ENCODE measurements at places on chromosomes 3 and 15. TPM values are rescaled to one million over a fixed set of nuclear protein-coding genes. Genes with fewer than 3 reads are reported as not detected.

- H3K27ac ChIP-seq = peak overlapping the region; percentile 31
- H3K4me3 ChIP-seq = no peak overlapping the region
- H3K36me3 ChIP-seq = no peaks in the 10 kb centered on the region
- peaks cover 32% of the 10 kb centered on the region for H3K4me1 ChIP-seq
- no peaks in the 10 kb centered on the region for H3K27me3 ChIP-seq
- no peak for DNase-seq
Observed at GRCh38 chr3:127747066-127747465, 74.3 kb downstream of the ABTB1 start.

GRCh38 chr15:101795455-101795854 lies 7.9 kb upstream of the OR4F6 start:
- H3K36me3 ChIP-seq = no peaks in the 10 kb centered on the region
- DNase-seq = no peak
- no peak overlapping the region for H3K27ac ChIP-seq
- no peaks in the 10 kb centered on the region for H3K4me1 ChIP-seq
- H3K4me3 ChIP-seq = no peak overlapping the region
- H3K27me3 ChIP-seq = no peaks in the 10 kb centered on the region

- H3K27ac ChIP-seq = no peak overlapping the region
- DNase-seq = no peak
- no peak overlapping the region for H3K4me3 ChIP-seq
- H3K36me3 ChIP-seq = peaks cover 65% of the 10 kb centered on the region
Observed at GRCh38 chr3:158808697-158809096, 6.8 kb downstream of the MFSD1 start.

- DNase-seq = no peak
- H3K27me3 ChIP-seq = no peaks in the 10 kb centered on the region
- no peak overlapping the region for H3K4me3 ChIP-seq
- H3K4me1 ChIP-seq = no peaks in the 10 kb centered on the region
Observed at GRCh38 chr3:161405836-161406235, 34.5 kb upstream of the SPTSSB start.

- H3K27ac ChIP-seq = no peak overlapping the region
- peaks cover 38% of the 10 kb centered on the region for H3K4me1 ChIP-seq
- no peaks in the 10 kb centered on the region for H3K36me3 ChIP-seq
- H3K27me3 ChIP-seq = no peaks in the 10 kb centered on the region
- no peak for DNase-seq
- H3K4me3 ChIP-seq = no peak overlapping the region
Observed at GRCh38 chr15:66847565-66847991, 145.5 kb downstream of the SMAD6 start.

DNA sequence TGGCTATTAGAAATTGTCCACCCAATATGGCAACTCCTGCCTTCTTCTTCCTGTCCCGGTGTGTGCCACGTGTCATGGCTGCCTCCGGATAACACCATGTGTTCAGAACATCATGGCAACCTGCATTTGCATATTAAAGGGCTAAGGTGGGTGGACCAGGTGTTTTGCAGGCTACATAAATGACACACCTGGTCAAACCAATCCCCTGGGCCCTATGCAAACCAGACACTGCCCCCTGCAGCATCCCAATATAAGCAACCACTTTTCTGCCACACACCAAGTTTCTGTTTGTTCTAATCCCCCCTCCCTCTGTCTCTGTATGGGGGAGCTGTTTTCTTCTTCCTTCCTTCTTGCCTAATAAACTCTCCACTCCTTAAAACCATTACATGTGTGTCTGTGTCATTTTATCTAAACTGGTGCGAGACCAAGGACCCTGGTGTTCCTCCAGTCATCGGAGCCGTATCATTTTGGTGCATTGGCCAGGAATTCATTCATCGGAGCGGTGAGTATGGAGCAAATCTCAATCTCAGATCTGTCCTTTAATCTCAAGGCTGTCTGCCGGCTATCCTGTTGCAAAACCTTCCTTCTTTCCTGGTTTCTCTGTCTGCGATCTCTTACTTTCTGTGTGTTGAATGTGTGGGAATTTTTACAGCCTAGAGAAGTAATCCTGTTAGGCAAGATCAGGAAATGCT lies 44.5 kb downstream of the NCEH1 start:
- H3K4me1 ChIP-seq = no peaks in the 10 kb centered on the region
- no peak overlapping the region for H3K27ac ChIP-seq
- H3K27me3 ChIP-seq = no peaks in the 10 kb centered on the region
- H3K36me3 ChIP-seq = no peaks in the 10 kb centered on the region

GRCh38 chr3:196003611-196004010 lies 78.3 kb downstream of the TFRC start:
- no peak overlapping the region for H3K4me3 ChIP-seq
- H3K4me1 ChIP-seq = no peaks in the 10 kb centered on the region
- H3K36me3 ChIP-seq = no peaks in the 10 kb centered on the region
- H3K27me3 ChIP-seq = peaks cover 14% of the 10 kb centered on the region

DNA sequence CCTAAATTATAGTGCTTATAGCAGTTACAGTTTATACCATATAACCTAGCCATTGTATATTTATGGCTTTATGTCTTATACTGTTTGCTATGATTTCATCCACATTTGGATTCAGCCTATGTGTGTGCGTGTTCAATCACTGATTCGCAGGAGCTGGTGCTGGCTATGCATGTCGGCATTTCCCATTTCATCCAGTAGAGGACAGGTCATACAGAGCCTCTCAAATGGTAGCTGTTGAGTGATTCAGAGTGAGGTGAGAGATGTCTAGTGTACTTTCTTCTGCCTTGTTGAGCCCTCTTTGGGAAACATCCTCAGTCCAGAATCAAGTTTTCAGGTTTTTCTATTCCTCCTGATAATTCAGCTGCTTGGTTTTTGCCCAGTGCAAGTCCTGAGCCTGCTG lies 76.1 kb downstream of the FRMD4B start:
- H3K36me3 ChIP-seq = no peaks in the 10 kb centered on the region
- no peak for DNase-seq
- H3K27ac ChIP-seq = peak overlapping the region; percentile 15
- no peak overlapping the region for H3K4me3 ChIP-seq
- H3K4me1 ChIP-seq = peaks cover 27% of the 10 kb centered on the region
- H3K27me3 ChIP-seq = no peaks in the 10 kb centered on the region

- DNase-seq = no peak
- H3K27ac ChIP-seq = peak overlapping the region; percentile 13
- H3K27me3 ChIP-seq = no peaks in the 10 kb centered on the region
- H3K4me1 ChIP-seq = no peaks in the 10 kb centered on the region
Observed at GRCh38 chr3:16205156-16205870, 30.8 kb downstream of the GALNT15 start.

DNA sequence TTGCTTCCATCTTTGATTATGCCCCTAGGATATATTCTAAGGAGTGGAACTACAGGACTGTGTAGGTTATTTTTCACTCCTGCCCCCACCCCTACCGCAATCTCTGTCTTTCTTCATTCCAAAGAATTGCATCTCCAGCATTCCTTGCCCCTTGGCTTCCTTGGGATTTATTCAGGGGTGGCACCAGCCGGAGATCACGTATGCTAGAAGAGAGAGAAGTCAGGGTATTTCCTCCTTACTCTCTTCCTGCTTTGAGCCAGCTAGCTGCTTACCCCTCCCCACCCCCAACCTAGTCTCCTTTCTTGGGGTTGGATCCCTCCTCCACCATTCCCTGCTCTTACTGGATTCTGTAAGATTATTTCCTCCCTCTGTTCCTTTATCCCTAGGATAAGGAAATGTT lies 35.0 kb upstream of the DENND4A start:
- H3K27me3 ChIP-seq = no peaks in the 10 kb centered on the region
- no peaks in the 10 kb centered on the region for H3K36me3 ChIP-seq
- H3K4me1 ChIP-seq = no peaks in the 10 kb centered on the region
- no peak overlapping the region for H3K4me3 ChIP-seq

GRCh38 chr3:109081746-109082510 lies 36.0 kb downstream of the MORC1 start:
- H3K27me3 ChIP-seq = no peaks in the 10 kb centered on the region
- no peaks in the 10 kb centered on the region for H3K36me3 ChIP-seq
- no peak overlapping the region for H3K4me3 ChIP-seq
- peak; percentile 11 for DNase-seq
- no peaks in the 10 kb centered on the region for H3K4me1 ChIP-seq
- H3K27ac ChIP-seq = no peak overlapping the region

- peaks cover 3% of the 10 kb centered on the region for H3K4me1 ChIP-seq
- DNase-seq = no peak
- H3K27me3 ChIP-seq = no peaks in the 10 kb centered on the region
- H3K36me3 ChIP-seq = no peaks in the 10 kb centered on the region
Observed at GRCh38 chr15:33742800-33743199, 225.5 kb upstream of the CHRM5 start.

Gene OSBPL10
- 79.2 TPM for total RNA-seq

Gene GCNT3
- not detected for total RNA-seq

All from tibial nerve (tissue), 4 donors.